ENCODE measurements at places on chromosomes 3 and 15. TPM values are rescaled to one million over a fixed set of nuclear protein-coding genes. Genes with fewer than 3 reads are reported as not detected.

Gene RTP3
- not detected for total RNA-seq

Gene PCSK6
- 3.7 TPM for total RNA-seq

Gene TRPM1
- total RNA-seq = not detected

Gene PRRT3
- total RNA-seq = 1.9 TPM

Gene GRAMD1C
- 2.3 TPM for total RNA-seq

Gene SLC35A5
- total RNA-seq = 23.5 TPM

Gene HHLA2
- not detected for total RNA-seq

Gene MUC4
- not detected for total RNA-seq

Gene PPP1R14D
- total RNA-seq = not detected

Gene INKA1
- total RNA-seq = 20.1 TPM

Gene GOLGA8J
- 0.07 TPM for total RNA-seq

Gene BFSP2
- not detected for total RNA-seq

Gene PSMA4
- total RNA-seq = 230 TPM

Gene CFAP20DC
- 5.6 TPM for total RNA-seq

Gene HTR3E
- total RNA-seq = not detected

Gene CTDSPL
- 54.7 TPM for total RNA-seq

Gene FOXB1
- not detected for total RNA-seq

Gene GOLGA8H
- 0.10 TPM for total RNA-seq

Gene MESP2
- 0.88 TPM for total RNA-seq

Gene NOP10
- total RNA-seq = 352 TPM

Gene STRIT1
- total RNA-seq = not detected

Gene GTF2A2
- total RNA-seq = 78.4 TPM

Gene KPNA1
- 58.9 TPM for total RNA-seq

Gene GOLGA6B
- total RNA-seq = not detected

Gene SPSB4
- not detected for total RNA-seq

Gene KBTBD13
- total RNA-seq = not detected

Gene CCDC13
- 0.32 TPM for total RNA-seq

Gene FBXW12
- total RNA-seq = not detected

Gene RASGRP1
- total RNA-seq = not detected

Gene TGM5
- not detected for total RNA-seq

Gene SCN11A
- not detected for total RNA-seq

Gene CKMT1B
- total RNA-seq = 54.5 TPM

Gene OR5K2
- total RNA-seq = not detected

Gene PLXNB1
- total RNA-seq = 73.4 TPM

Gene FGD5
- total RNA-seq = not detected

Gene ALCAM
- total RNA-seq = 117 TPM

Gene HYKK
- total RNA-seq = 1.7 TPM

Gene CPN2
- not detected for total RNA-seq

Gene HRH1
- 9.7 TPM for total RNA-seq

Gene EFCAB12
- 0.32 TPM for total RNA-seq

Gene CACNA2D3
- total RNA-seq = not detected

Gene PPARG
- total RNA-seq = 0.63 TPM

Gene SLC30A4
- 5.7 TPM for total RNA-seq

Gene FETUB
- total RNA-seq = 0.07 TPM

Gene EPHB3
- total RNA-seq = 10.8 TPM

Gene ARGFX
- not detected for total RNA-seq

Gene ENTPD3
- 2.4 TPM for total RNA-seq

Gene WDR49
- total RNA-seq = not detected

Gene ITIH4
- 0.95 TPM for total RNA-seq

Gene GPR156
- 0.35 TPM for total RNA-seq

Gene GABRA5
- total RNA-seq = not detected

Gene FBLN2
- 4.0 TPM for total RNA-seq

Gene APOD
- not detected for total RNA-seq

Gene SERPINI2
- total RNA-seq = not detected

Gene CCR3
- total RNA-seq = not detected

Gene CNTN3
- total RNA-seq = 0.10 TPM

Gene FILIP1L
- 21.1 TPM for total RNA-seq

Gene SPG11
- total RNA-seq = 42.8 TPM
